ENCODE measurements at places on chromosomes 3 and 15.

DNA sequence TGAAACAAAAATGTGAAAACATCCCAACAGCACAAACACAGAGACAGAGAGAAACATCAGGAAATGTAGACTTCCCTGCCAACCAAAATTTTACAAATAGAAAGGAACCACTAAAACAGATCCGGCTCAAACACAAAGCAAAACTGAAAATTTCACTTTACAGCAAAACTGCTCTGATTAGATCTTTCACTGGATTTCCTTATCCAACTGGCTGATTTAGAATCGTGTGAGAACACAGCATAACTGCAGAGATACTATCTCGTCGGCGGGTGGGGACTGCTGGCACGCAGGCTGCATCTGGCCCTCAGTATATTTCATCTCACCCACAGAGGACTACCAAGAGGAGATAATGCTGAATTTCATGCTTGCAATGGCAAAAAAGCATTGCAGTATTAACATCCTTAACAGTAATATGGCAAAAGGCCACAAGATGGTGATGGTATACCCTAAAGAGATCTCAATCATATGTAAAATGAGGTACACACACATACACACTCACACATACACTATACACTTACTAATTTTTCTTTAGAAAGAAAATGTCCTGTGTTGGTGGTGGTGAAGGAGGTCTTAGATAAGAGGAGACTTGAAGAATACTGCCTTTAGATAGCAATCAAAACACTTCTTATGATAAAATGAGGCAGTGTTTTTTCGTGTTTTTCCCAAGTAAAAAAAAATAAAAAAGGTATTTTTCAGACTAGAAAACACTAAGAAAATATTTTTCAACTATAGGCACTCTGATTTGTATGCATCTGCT lies 10.6 kb upstream of the LEO1 start:
- peak; percentile 4 for DNase-seq

DNA sequence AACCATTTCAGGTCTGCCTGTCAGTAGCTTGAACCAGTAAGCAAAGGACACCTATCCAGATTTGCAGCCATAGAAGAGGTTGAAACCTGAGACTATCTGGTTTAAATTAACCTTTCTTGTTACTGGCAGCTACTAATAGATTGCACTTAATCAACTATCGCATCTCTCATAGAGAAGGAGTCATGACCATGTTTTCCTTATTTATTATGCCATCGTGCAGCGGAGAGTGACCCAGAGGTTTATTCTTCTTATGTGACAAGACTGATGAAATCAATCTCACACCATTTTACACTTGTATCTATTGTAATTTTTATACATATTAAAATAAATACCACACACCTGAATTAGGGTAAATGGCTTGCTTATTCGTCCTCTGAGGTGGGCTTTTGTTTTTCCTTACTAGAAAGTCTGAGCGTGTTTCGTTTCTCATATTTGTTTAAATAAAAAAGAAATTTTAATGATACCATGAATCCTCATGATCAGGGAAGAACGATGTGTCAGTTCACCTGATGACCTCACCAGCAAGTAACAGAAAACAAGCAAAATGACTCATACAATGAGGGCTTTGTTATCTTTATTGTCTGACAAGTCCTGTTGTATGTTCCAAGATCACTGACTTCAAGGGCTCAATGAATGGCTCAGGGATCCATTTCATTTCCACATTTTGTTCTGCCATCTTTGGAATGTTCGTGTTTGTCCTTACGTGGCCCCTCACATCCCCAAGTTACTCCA lies 379.5 kb upstream of the DPH6 start:
- no peak for DNase-seq

DNA sequence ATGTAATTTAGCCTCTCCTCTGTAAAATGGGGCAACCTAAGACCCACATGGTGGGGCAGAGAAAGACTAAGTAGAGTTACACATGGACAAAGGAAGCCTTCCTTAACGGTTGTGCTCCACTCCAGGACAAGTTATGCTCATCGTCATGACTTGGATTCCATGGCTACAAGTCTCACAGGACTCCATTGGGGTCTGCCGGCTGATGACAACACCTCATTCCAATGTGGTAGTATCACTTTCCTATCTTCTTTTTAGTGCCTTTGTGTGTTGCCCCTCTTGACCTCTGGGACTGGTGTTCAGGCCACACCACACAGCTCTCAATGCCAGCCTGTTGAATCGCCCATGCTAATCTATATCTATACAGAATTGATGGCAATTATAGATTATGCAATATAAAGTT lies 181.3 kb upstream of the WNT5A start:
- DNase-seq: no peak

DNA sequence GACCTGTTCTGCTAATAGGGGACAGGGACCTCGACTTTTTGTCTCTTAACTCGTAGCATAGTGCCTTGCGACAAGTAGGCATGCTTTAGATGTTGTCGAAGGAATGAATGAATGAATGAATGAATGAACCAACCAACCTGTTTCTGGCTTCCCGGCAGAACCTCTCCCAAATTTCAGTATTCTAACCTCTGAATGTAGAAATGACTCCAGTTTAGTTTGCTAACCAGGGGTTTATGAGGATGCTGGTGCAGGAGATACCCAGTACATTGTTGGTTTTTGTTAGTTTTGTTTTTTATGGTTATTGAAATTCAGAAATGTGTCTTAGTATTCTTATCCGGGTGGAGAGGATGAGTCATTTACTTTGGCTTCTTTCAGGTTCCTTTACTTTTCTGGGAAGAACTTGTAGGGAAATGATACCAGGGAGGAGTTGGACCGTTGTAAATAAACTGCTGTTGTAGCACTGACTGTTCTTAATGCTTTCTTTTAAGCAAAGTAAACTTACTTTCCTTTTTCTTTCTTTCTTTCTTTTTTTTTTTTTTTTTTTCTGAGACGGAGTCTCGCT lies 29.6 kb upstream of the EHHADH start:
- DNase-seq: no peak

DNA sequence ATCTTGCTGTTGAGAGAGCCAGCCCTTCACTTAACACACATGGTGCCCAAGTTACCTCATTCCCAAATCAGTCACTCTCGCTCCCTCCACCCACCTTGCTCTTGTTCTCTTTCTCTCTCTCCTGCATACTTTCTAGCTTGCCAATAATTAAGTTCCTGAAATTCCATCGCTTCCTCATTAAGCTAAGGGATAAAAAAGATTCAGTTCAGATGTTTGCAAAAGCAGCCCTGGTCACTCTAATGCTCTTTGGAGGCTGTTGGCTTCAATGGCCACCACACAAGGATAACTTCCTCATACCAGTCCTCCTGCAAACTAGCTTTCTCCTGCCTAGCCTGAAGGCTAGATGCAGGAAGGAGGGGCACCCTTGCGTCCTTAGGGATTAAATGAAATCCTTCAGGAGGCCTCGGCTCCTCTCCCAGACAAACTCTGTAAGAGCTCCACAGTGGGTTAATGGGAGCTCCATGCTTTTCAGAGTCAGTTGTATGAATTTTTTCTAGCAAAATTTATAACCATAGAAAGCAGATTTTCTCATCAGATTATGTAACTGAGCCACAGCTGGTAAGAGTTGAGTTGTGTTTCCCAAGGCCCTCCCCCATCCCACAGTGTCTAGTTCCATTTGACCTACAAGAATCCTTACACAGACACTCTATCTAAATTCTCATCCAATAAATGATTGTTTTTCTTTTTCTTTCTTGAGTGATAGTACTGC lies 176.6 kb upstream of the TRIM42 start:
- no peak for DNase-seq

DNA sequence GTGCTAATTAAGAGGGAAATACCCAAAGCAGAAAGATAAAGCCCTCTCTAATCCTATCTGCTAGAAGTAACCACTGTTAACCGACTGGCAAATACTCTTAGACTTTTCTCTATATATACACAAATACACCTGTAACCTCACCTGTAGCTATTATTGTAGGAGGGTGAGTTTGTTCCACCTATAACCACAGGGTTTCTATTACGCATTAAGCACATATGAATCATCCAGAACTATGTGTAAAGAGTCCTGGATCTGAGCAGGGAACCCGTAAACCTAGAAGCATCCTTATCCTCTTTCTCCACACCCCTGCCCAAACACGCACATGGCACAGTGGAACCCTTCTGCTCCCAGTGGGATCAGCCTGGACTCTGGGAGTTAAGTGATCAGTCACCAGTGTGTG lies 172.8 kb upstream of the C2CD4B start:
- DNase-seq: no peak

GRCh38 chr15:92958105-92958504 lies 58.0 kb downstream of the CHD2 start:
- no peak for DNase-seq

DNA sequence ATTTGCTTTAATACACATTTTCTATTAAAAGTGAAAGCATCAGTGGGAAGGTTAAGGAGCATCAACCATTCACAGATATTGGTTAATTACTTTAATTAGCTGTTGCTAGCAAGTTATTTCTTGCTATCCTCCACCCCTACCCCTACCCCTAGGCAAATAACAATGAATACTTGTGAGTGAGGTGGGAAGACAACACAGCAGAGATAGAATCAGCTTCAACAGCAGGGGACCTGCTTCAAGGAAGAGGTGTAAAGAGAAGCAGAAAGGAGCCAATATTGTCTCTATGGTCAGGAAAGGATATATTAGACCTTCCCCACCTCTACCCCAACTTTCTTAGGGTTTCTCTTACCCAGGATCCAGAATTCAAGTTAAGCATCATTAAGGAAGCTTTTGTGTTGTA lies 149.4 kb downstream of the SNRK start:
- no peak for DNase-seq

GRCh38 chr15:90174140-90174875 lies 26.8 kb upstream of the SEMA4B start:
- DNase-seq: peak; percentile 74

- no peak for DNase-seq
Measured at GRCh38 chr15:29430831-29431230, 161.2 kb upstream of the NSMCE3 start.

DNA sequence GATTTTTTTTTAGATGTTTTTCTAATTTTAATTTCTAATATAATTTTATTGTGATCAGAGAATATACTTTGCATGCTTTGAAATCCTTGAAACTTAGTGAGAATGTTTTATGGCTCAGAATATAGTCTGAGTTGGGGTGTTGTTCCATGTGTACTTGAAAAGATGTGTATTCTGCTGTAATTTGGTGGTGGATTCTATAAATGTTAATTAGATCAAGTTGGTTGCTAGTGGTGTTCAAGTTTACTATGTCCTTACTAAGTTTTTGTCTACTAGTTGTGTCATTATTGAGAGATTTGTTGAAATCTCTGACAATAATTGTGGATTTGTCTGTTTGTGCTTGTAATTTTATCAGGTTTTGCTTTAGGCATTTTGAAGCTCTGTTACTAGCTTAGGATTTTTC lies 29.7 kb downstream of the GLCE start:
- no peak for DNase-seq

DNA sequence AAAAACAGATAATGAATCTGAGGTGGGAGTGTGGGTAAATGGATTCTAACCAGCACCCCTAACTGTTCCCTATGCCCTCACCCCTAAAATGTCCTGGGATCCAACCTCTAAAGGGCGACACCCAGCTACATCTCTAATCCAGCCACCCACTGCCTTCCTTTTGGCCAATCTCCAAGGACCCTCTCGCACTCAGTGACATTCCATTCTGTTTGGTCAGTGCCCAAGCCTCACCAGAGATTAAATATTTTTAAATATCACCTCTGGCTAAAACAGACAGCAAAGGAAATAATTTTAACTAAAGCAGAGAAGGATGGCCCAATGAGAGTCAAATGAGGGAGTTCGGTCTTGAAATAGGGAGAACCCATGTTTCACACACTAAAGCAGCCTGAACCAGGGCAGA lies 19.9 kb upstream of the SCN10A start:
- DNase-seq: no peak

DNA sequence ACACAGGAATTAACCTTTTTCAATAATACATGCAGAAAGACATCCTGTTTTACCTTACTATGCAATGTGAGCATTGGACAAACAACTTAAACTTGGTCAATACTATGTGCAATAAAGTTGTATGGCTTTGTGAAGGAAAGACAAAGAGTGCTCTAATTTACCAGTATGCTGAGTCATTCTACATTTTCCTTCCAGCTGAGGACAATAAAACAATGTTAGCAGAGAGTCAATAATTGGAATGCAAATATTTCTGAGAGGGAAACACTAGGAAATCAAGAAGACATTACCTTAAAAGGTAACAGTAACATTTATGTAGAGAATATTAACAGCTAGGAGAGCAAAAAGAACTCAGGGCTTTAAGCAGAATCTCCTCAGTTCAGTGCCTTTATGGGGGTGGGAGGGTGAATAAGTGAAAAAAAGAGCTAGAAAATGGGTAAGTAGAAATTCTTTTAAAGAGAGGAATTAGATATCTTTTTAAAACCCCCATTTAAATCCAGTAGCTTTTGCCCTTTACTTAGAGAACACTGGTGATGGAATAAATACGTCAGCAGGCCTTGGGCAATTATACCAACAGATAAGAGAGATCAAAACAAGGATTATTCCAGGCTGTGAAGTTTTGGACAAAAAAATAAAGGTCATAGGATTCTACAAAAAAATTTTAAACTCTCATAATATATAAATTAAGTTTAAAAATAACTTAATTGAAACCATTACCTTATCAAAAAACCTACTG lies 11.6 kb upstream of the HGD start:
- DNase-seq: no peak

DNA sequence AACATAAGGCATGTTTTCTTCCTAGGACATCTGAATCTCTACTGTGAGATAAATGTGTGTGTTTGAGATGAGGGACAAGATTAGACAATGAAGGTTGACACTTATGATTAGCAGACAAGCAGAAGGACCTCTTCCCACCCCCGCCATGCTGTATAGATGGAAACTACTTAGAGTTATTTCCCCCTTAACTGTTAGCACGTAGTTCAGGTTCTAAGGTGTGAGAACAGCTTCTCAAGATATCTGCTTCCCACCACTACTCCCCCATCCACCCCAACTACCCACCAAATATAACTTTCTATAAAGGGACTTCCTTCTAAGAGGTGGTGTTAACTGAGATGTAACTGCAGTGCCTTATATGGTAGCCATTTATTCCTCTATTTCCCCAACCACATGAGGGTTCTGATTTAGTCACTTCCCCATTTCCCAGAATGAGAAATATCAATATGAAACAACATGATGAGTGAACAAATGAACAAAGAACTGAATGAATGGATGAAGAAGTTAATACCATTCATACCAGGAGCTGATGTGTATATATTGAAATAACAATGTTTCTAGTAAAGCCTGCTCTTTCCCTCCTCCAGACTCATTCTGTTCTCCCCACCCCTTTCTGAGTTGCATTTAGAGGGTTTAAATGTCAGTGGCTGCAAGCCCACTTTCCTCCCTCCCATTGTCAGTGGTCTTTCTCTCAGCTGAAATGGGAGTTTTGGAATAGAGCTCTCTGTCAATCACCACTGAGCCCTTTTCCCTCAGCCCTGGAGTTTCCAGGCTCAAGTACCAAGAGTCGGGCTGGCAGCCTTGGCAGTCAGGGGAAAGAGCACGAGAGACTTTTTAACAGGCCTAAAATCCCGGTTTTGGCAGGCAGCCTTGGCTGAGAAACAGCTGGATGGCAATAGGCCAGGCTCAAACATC lies 7.7 kb upstream of the RFTN1 start:
- DNase-seq: no peak

- peak; percentile 8 for DNase-seq
Measured at GRCh38 chr3:54374214-54374852, 252.0 kb downstream of the CACNA2D3 start.

- no peak for DNase-seq
Measured at GRCh38 chr15:64865998-64866520, 24.3 kb downstream of the PLEKHO2 start.

- no peak for DNase-seq
Measured at GRCh38 chr15:93587059-93587521, 498.1 kb upstream of the RGMA start.

GRCh38 chr15:40944510-40945296 lies 8.6 kb upstream of the CHAC1 start:
- DNase-seq: no peak
